Natural killer cell treated with Interleukin-12 subunit alpha and Interleukin-12 subunit beta and Interleukin-15 and Interleukin-18, amount 100 ng/mL, for 72 hours (primary cell): ENCODE measurements at places on chromosomes 5 and 9. TPM values are rescaled to one million over a fixed set of nuclear protein-coding genes. Genes with fewer than 3 reads are reported as not detected.

The DBH gene
- total RNA-seq: not detected

The EMB gene
- total RNA-seq: 70.5 TPM

The CDC25C gene
- total RNA-seq: 14.0 TPM

The PTGS1 gene
- total RNA-seq: 0.89 TPM

The BTNL8 gene
- total RNA-seq: not detected

The KCNT1 gene
- total RNA-seq: not detected

The LHX6 gene
- total RNA-seq: not detected

The GRM6 gene
- not detected for total RNA-seq

The SCGB3A2 gene
- not detected for total RNA-seq

The KIF12 gene
- not detected for total RNA-seq

The F12 gene
- total RNA-seq: not detected

The ADRB2 gene
- total RNA-seq: 3.8 TPM

GRCh38 chr5:170746075-170746960 is 37.2 kb upstream of the GABRP start:
- DNase-seq: no peak

GRCh38 chr9:78892769-78893168 is 595.8 kb downstream of the PSAT1 start:
- no peak for DNase-seq

DNA sequence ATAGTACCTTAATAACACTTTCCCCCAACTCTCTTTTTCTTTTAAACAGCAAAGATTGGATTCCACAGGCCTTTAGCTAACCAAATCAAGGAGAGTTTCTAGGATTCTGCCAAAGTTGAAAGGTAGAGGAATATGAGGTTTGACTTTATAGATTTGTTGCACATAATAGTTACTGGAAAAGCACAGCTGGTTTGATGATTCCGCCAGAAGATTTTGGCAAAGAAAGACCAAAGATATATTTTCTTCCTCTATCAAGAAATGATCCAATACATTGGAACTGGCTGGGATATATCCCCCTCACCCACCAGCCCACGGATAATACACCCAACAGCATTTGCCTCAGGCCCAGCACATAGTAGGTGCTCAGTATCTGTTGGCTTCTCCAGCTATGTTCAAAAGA is 289.8 kb downstream of the EBF1 start:
- no peak for DNase-seq

GRCh38 chr5:151901611-151902010 is 23.0 kb downstream of the GLRA1 start:
- no peak for DNase-seq

DNA sequence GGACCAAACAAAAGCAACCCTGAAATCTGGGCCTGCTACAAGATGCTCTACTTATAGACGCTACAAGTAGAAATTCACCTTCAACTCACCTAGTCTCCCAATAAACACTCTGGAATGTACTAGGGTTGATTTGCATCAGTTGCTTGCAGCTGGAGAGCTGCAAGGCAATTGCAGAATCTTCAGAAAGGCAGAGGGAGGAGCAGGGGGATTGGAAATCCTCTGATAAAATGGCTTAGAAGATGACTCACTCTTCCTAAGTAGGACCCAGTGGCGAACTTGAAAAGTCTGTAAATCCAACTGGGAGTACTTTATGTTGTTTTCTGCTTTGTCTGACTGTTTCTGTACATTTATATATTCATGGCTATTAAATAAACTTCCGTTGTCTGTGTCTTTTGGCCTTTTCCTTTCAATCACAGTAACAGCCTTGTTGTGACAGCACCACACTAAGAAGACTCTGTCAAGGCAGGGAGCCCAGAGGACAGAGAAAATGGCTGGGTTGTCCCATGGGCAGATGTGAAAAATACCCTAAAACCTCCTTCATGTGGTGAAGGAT is 14.7 kb upstream of the MLLT3 start:
- no peak for DNase-seq

- DNase-seq: no peak
These were observed 110.1 kb downstream of the INSYN2B start for GRCh38 chr5:169870211-169870610.

DNA sequence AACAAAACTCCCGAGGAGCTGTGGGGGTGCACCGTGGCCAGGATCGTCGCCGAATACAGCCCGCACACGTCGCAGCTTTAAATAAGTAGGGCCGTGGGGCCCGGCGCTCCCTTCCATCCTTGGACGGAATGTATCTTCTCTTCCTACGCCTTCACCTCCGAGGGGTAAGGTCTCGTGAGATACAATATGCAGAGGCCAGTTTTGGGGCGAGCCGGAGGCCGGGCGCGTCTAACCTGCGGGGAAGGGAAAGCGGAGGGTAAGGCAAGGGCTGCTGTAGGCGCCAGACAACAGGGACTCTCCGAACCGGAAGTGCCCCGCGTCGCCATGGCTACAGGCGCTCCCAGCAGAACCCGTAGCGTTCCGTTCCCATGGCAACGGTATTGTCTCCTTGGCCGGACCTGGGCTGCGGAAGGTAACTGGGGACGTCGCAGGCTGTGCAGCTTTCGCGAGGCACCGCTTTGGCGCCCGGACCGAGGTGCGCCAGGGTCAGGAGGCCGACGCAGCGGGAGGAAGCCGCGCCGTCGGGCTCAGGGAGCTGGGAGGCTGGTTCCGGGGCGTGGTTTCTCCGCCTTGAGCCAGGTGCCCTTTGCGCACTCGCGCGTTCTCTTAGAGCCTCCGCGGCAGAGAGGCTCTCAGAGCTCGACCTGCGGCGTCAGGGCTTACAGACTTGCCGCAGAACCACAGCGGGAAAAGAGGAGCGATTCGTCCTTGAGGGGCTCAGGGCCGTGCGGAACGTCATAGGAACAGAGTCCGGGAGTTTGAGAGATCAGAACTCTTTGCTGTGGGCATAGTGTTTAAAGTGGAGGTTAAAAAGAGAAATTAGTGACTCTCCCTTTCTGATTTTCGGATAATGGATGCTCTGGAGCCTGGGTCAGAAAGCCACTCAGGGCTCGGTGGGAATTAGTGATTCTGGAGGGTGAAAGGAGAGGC is at the start of gene TTC23L:
Gene TTC23L, plus strand, starts transcription at position 380 of the 930 bp plus-strand sequence. CDS start 1,508 bp downstream, outside the sequence.
- peak; percentile 93 for DNase-seq

DNA sequence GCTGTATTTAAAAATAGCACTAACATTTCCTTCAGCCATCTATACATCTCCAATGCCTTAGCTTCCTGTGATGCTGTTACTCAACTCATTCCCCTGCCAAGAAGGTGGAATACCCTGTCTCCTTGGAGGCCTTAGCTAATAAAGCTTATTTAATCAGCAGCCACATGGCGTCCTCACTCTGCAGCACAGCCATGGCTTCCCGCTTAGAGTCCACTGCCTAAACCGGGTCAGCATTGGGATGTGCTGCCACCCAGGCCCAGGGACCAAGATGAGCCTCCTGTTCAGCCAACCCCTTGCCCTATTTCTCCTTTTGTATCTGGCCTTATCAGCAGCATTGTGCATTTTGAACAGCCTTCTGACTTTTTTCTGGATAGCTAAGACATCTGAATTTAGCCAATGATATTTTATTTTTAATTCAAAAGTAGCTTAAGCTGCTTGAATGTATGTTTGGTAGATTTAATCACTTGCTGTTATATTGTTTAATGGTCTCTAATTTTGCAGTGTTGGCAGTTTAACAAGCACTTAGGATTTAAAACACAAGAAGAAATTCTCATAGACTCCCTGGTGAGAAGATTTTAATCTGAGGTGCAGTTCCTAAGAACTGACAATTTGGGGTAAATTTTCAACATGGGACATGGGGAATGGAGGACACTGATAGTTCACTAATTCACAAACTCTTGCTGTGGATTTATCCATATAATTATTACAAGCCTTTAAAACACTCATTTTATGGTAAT is 113.0 kb downstream of the RPS23 start:
- no peak for DNase-seq

DNA sequence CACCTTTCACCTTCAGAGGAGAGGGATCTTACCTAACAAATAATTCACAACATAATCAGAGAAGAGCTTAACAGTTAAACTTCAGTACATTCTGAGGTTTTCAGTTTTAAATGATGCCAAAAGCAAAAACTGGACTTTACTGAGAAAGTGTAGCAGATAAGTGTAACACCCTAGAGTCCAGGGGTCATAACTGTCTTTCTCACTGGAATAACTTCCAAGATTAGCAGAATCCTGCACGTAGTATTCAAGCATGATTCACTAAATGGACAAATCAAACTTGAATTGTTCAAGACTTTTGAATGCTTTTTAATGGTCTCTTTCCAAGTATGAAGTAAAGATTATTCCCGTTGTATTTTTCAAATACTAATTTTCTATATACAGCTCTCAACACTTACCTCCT is 180.1 kb upstream of the NREP start:
- no peak for DNase-seq

- no peak for DNase-seq
These were observed 9.1 kb upstream of the RFK start for GRCh38 chr9:76403352-76403751.

DNA sequence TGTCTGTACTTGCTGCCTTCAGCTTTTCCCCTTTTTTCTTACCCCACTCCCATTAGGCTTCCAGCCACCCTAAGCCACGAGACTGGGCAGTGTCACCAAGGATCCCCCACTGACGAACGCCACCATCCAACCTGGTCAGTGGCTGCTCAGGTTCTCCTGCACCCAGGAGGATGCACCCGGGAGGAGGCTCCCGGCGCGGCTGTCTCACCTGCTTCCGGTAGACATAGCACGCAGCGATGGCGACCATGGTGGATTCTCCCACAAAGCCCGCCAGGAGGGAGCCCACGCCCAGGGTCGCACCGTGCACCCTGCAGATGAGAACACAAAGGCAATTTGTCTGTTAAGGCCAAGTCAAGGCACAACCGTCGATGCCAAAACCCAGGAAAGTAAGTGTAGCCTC is 48.1 kb downstream of the OTULIN start:
- DNase-seq: no peak

- no peak for DNase-seq
These were observed at the start of gene CKMT2 for GRCh38 chr5:81233080-81233634. CKMT2 (plus strand) TSS chr5:81233322; CDS start chr5:81251133, 17,811 bp downstream.

DNA sequence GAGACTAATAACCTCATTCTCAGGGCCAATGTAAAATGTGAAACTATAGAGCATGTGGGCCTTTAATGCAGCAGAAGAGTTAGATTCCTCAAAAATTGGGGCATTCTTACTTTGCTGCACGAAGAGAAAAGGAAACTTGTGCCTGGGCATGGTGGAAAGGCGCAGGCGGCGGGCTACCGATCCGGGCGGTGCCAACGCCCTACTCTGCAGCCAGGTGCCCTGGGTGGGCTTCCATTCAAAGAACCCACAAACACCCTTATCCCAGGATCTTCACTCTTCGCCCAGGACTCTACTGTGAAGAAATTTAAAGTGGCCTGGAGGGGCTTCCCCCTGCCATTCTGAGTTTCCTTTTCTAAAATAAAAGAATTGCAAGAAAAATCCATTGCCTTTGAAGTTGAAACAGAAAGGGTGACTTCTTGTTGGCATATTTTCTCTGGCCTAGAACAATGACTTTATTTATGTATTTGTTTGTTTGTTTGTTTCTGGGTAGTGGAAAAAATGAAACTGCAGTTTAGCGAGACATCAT is 124.9 kb downstream of the TMEM161B start:
- DNase-seq: no peak

GRCh38 chr5:61052882-61053281 is 107.9 kb downstream of the NDUFAF2 start:
- DNase-seq: no peak

DNA sequence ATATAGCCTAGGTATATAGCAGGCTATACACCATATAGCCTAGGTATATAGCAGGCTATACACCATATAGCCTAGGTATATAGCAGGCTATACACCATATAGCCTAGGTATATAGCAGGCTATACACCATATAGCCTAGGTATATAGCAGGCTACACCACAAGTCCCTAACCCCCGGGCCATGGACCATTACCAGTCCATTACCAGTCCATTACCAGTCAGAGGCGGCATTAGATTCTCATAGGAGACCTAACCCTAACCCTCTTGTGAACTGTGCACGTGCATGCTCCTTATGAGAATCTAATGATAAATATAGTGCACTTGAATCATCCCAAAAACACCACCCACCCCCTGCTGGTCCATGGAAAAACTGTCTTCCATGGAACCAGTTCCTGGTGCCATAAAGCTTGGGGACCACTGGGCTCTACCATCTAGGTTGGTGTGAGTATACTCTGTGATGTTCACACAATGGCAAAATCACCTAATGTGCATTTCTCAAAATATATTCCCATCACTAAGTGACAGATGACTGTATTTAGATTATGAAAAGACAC is 4.7 kb downstream of the PLIN2 start:
- DNase-seq: no peak

- DNase-seq: no peak
These were observed 640 bp downstream of the TRIM32 start for GRCh38 chr9:116687754-116688135.

DNA sequence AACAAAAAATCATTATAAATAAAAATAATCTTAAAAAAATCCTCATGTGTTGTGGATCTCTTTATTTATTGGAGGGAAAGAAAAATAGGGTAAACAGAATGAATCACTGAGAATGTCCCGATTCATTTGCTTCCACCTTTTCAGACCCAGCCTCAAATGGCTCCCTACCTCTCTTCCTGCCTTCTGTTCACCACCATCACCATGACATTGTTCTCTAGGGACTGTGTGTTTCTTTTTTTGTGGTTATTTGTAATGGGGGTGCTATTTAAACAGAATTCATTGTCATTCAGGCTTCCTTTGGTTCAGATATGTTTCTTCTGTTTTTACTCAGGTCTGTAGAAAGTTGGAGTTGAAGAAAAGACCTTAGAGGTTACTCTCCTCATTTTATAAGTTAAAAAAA is 198.2 kb downstream of the KIF4B start:
- DNase-seq: no peak
